ENCODE measurements at places on chromosomes 2 and 18.

DNA sequence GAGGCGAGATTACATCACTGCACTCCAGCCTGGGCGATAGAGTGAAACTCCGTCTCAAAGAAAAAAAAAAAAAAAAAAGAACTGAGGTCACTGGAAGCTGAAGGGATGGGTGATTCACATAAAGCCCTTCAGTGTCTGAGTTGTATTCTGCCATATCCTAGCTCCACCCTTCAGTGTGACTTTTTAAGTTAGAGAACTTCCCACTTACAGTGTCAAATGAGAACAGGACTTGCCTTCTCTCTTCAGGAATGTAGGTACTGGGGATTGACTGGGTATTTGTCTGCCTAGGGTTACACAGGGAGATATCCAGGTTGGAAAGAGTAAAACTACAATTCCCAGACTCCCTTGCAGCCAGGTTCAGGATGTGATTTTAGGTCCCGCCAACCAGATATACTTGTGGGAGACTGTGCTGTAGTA lies 37.9 kb downstream of the EHD3 start:
- no peak for DNase-seq

- DNase-seq = no peak
These were observed 4.0 kb downstream of the FARSB start for GRCh38 chr2:222651718-222652418.

DNA sequence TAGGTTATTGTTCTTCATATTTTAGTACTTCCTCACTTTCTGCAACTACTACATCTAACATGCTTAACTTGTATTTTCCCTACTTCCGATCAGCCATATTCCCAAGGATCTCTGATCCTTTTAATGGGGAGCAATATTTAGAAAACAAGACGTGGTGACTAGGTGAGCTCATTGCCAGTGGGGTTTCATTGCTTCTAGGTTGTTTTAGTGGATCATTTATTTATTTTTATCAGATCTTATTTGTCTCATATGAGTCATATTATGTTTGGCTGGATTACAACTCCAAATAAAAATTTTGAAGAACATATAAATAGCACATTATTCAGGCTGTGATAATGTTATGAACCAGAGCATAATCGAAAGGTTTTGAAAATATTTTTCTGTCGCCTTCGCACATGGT lies 480.9 kb upstream of the TMEFF2 start:
- no peak for DNase-seq

DNA sequence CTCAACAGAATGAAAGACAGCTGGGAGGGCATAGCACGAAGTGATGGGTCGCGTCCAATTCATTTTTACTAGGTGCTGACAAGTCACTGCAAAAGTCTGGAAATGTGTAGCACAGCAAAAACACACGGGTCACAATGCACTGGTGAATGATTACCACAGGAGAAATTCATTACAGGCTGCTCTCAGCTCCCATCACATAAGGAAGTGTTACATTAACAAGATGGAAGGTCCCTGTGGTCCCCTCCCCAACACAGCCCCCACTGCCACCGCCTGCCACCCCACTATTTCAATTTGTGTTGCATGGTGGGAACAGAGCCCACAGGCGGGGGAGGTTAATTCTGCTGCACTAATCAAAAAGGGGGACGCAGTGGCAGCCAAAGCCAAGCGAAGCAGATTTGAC lies 122.8 kb downstream of the NRP2 start:
- DNase-seq = no peak

GRCh38 chr2:20667531-20668401 lies 822 bp downstream of the GDF7 start:
- DNase-seq = no peak

DNA sequence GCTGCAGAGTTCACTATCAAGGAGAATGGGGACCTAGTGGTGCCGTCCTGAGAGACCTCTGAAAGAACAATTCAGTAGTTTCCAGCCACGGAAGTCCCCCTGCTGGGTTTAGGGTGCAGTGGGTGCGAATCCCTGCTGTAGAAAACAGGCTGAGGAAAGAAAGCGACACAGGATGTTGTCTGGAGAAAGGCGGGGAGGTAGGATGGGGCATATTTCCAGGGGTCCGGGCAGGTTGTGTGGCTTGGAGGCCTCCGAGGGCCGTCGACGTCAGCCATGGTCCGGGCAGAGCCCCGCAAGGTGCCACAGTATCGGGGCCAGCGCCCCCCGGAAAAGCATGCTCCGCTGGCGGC lies 807 bp upstream of the CREB1 start:
- no peak for DNase-seq

DNA sequence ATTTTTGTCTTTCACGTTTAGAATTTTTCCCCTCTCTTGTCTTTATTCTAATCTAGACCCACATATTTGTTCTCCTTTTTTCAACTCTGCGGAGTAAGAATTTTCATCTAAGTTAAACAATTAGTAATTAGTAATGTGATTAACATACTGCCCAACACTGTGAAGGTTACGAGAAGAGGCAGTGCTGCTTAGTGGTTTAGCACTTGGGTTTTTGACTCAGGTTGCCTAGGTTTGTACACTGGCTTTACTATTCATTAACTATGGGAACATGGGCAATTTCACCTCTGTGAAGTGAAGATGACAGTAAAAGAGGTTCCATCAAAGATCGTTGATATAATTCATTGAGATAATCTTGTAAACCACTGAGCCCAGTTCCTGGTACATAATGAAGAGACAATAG lies 82.2 kb upstream of the PNPT1 start:
- DNase-seq = no peak

GRCh38 chr2:124024561-124025170 lies 421 bp upstream of the CNTNAP5 start:
- DNase-seq = no peak

DNA sequence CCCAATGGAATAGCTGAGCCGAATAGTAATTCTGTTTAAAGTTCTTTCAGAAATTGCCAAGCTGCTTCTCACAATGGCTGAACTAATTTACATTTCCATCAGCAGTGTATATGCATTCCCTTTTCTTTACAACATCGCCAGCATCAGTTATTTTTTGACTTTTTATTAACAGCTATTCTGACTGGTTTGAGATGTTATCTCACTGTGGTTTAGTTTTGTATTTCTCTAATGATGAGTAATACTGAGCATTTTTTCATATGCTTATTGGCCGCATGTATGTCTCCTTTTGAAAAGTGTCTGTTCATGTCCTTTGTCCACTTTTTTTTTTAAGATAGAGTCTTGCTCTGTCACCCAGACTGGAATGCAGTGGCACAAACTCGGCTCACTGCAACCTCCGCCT lies 100.7 kb downstream of the C2orf74 start:
- no peak for DNase-seq

DNA sequence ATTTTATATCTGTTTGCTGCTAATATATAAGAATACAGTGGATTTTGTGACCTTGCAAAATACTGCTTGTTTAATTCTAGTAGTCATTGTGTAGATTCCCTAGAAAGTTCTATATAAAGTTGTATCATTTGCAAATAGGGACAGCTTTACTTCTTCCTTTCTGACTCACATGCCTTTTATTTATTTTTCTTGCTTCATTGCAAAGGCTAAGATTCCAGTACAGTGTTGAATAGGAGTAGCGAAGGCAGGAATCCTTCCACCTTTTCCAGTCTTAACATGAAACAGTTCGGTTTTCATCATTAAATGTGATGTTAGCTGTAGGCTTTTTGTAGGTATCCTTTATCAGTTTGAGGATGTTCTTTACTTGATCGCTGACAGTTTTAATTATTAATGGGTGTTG lies 58.1 kb downstream of the DGKD start:
- DNase-seq = no peak

- DNase-seq = no peak
These were observed 361.9 kb upstream of the FSHR start for GRCh38 chr2:49515996-49516782.

DNA sequence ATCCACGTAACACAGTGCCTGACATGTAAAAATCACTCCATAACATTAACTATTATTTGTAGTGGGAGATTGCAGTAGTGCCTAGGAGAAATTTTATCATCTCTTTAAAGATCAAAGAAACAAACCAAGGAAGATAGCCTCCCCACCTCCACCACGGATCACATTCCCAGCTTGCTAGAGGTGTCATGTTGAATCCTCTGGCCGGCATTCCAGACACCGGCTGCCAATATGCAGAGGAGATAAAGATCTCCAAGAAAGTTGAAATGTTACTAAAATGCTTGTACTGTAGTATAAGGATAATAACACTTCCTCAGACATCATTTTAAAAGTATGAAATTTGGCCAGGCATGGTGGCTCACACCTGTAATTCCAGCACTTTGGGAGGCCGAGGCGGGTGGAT lies 6.1 kb upstream of the ATG16L1 start:
- DNase-seq = no peak

- DNase-seq = no peak
These were observed 141.3 kb downstream of the NCK2 start for GRCh38 chr2:105886029-105886454.

- DNase-seq = no peak
These were observed 312.3 kb upstream of the LRRTM4 start for GRCh38 chr2:77834360-77835002.

DNA sequence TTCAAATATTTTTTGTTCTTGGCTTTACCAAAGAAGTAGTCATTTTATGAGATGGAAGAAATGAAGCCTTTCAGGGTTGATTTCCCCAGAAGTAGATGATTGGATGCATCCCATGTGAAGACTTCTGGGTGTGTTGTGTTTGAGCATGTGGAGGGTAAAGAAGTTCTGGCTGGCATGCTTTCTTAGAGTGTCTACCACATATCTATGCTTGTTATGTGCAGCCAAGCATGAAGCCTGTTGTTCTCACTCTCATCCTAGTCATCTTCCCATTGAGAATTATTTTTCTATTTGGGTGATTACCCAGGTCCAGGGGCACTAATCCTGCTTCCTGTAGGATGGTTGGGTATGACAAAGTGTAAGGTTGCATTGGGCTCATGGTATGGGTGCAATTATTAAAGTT lies 472.9 kb downstream of the PTPRM start:
- no peak for DNase-seq

DNA sequence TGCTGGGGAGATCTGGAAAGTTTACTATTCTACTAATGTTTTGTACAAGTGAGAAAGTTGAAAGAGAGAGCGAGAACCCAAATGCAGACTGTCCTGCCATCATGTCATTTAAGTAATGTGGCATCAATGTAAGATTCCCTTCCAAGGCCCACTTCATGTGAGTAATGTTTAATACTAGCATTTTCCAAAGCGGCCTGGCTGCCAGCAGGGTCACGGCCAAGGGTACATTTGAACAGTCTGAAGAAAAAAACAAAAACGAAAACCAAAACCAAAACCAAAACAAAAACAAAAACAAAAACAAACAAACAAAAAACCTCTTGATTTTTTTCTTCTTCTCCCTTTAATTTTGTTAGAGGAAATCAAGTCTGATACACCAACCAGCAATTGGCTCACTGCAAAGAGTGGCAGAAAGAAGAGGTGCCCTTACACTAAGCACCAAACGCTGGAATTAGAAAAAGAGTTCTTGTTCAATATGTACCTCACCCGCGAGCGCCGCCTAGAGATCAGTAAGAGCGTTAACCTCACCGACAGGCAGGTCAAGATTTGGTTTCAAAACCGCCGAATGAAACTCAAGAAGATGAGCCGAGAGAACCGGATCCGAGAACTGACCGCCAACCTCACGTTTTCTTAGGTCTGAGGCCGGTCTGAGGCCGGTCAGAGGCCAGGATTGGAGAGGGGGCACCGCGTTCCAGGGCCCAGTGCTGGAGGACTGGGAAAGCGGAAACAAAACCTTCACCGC lies 2.2 kb downstream of the HOXD10 start:
- no peak for DNase-seq

DNA sequence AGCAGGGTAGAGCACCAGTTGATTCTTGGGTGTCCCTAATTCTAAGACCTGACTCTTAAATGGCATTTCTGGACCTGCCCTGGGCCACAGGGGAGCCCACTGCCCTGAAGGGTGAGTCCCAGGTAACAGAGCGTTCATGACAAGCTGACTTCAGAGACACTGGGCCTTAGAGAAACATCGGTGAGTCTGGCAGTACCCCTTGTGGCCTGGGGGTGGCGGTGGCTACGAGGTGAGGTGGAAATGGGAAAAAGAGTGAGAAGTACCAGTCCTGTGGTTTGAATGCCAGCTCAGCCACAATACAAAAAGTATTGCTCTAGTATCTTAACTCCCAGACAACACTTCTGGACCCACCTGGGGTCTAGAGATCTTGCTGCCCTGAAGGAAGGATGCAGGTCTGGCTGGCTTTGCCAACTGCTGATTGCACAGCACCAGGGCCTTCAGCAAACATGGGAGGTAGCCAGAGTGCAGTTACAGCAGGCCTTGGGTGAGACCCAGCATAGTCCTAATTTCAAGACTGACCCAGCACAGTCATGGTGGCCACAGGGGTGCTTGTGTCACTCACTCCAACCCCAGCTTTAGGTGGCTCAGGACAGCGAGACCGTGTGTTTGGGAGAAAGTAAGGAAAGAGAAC lies 44.5 kb downstream of the USP34 start:
- DNase-seq = peak; percentile 58
